ENCODE measurements at places on chromosomes 13 and 19.

DNA sequence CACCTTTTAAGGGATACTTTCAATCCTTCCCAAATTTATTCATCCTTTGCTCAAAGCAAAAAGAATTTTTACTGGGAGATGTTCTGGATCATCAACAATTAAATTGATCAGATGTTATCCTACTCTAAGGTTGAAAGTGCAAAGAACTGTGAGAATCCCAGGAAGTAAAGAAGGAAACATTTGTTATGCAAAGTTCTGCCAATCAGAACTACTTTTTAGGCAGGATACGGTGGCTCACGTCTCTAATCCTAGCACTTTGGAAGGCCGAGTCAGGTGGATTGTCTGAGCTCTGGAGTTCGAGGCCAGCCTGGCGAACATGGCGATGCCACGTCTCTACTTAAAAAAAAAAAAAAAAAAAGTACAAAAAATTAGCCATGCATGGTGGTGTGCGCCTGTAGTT lies 882.3 kb downstream of the DIAPH3 start:
- no peak for DNase-seq

GRCh38 chr19:13093407-13094105 lies 9.1 kb downstream of the LYL1 start:
- peak; percentile 82 for DNase-seq

DNA sequence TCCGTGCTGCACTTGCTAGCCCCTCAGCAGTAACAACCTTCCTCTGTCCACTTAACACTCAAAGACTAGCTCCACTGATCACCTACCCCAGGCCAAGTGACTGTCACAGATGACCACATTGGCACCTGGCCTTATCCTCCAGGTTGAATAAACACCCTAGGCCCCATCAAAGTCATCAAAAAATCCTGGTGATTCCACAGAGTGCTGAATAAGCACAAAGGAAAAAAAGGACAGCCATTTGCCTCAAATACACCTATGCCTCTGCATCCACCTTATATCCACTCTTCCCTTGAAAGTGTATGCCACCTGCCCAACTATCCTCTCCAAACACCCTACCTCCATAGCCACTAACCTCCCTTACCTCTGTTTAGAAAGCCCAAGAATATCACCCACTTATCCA lies 2.7 kb downstream of the ZNF154 start:
- no peak for DNase-seq

GRCh38 chr13:98581971-98582702 lies 5.2 kb upstream of the STK24 start:
- DNase-seq, result no peak

GRCh38 chr19:2227415-2228156 lies 8.5 kb downstream of the PLEKHJ1 start:
- no peak for DNase-seq

GRCh38 chr19:51513968-51514367 lies 12.4 kb upstream of the SIGLEC12 start:
- no peak for DNase-seq

DNA sequence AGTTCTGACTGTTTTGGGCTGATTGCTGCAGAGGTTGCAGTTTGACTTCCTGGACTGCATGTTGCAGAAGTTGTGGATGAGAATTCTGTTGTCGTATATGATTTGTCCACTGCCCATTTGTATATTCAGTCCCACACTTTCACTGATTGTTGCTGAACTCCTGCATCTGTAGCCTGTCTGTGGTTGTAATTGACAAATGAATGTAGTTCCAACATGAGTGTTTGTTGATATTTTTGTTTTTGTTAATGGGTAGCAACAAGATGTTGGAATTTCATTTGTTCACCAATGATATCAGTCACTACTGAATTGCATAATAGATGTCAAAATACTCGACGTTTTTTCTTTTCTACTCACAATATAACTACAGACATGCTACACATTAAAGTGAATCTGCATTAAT lies 533.9 kb downstream of the DCT start:
- no peak for DNase-seq

DNA sequence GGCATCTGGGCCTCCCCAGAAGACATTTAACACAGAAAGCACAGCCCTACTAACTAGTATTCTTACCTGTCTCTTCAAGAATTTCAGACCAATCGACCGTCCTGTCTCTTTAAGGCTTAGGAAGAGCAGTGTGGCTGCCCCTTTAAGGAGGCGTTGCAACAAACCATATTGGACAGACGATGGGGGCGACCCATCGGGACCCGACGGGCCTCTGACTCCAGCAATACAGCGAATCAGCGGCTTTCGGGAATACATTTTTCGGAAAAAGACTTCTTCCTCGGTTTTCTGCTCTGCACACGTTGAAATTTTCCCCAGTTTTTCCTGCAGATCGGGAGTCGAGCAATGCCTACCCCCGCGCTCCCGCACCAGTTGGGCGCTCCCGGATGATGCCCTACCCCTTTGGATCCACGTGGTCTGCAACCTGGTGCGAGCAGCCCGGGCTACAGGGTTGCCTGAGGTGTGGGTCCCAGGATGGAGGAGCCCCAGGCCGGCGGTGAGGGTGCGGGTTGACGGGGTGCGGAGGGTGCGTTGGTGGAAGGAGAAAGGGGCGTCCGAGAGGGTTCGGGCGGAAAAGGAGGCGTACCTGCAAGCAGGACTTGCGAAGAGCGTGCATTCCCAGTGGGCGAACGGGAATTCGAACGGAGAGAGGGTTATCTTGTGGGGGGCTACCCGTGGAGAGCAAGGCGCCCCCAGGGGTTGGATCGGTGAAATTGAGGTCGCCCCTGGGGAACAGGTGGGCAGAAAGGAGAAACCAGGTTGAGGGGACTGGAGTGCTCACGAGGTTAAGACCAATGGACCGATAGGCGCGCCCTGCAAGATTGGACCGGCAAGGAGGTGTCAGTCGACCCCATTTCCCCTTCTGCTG lies at the start of gene POLR1G:
Gene POLR1G, plus strand, starts transcription at position 419 of the 865 bp plus-strand sequence. Its CDS starts 53 bp downstream, at position 472.
- peak; percentile 74 for DNase-seq

DNA sequence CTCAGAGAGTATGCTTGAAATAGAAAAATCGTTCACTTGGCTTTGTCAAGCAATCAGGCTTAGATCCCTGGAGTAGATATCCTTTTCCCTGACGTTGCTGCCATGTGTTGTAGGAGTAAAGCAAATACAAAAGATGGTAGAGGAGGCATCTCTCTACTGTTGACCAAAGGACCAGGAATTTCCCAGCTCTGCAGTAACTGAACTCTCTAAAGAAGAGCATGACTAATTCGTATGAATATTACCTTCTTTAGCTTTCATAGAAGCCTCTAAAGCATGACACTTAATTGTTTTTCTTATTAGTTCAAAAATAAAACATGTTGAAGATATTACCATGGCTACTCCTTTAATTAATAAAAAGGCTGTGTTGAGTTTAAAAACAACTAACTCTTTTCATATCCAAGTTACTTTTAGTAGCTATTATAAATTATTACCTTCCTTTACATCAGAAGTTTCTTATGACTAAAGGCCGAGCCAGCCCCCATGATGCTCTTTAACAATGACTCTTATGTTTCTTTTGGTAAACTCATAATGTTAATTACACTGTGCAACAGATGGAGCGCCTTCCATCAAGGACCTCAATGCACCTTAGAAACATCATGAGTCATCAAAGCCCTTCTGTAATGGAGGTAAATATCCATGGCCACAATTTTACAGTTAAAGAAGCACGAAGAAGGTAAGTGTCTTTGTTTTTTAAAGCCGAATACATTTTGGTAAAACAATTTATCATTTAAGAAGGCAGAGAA lies 352.4 kb downstream of the KLF5 start:
- DNase-seq, result no peak

- DNase-seq, result peak; percentile 45
Measured at GRCh38 chr19:50835785-50836542, 2.6 kb upstream of the KLK15 start.

DNA sequence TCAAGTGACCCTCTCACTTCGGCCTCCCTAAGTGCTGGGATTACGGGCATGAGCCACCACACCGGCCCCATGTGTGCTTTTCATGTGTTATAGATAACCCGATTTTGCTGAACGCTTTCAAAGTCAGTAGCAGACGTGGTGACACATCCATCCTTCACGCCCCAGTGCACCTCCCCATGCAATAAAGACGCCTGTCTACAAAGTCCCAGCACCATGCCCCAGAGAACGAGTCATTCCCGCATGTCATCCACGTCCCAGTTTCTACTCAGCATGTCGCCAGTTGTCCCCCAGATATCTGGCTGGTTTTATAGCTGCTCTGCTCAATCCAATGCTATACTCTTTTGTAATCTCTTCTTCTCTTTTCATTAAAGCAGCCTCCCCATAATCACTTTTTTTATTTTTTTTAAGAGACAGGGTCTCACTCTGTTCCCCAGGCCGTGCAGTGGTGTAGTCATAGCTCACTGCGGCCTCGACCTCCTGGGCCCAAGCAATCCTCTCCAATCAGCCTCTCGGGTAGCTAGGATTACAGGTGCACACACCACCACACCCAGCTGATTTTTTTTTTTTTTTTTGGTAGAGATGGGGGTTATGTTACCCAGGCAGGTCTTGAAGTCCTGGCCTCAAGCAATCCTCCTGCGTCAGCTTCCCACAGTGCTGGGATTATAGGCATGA lies 42.5 kb downstream of the DNM2 start:
- no peak for DNase-seq

- DNase-seq, result no peak
Measured at GRCh38 chr13:109154546-109154945, 525.1 kb downstream of the MYO16 start.

- DNase-seq, result no peak
Measured at GRCh38 chr13:23509781-23510543, 60.2 kb upstream of the TNFRSF19 start.
